ENCODE measurements at places on chromosomes 3 and 15. TPM values are rescaled to one million over a fixed set of nuclear protein-coding genes. Genes with fewer than 3 reads are reported as not detected.

GRCh38 chr15:65209701-65210643 is 1.3 kb downstream of the CILP start:
- no peak for DNase-seq

GRCh38 chr3:78976200-78976599 is 791.6 kb downstream of the ROBO1 start:
- no peak for DNase-seq

The DPPA2 gene
- not detected for total RNA-seq

The FBXO40 gene
- 182 TPM for total RNA-seq

All from Right ventricle myocardium inferior (tissue), 1 donor.